ENCODE measurements at places on chromosomes 16 and 17. TPM values are rescaled to one million over a fixed set of nuclear protein-coding genes. Genes with fewer than 3 reads are reported as not detected.

Gene KRTAP4-9
- total RNA-seq = not detected

Gene FOXC2
- total RNA-seq = 54.5 TPM

Gene OTOP2
- not detected for total RNA-seq

Gene CTRB2
- total RNA-seq = 12.5 TPM

Gene TERB1
- not detected for total RNA-seq

Gene PLEKHG4
- total RNA-seq = 15.6 TPM

Gene ACAP1
- total RNA-seq = 9.9 TPM

Gene PYCARD
- 19.2 TPM for total RNA-seq

Gene HSPB9
- not detected for total RNA-seq

Gene ATP2A3
- total RNA-seq = 37.2 TPM

Gene ACSM5
- total RNA-seq = 11.0 TPM

Gene FADS6
- total RNA-seq = not detected

Gene STH
- not detected for total RNA-seq

Gene CCL16
- not detected for total RNA-seq

Gene CTRB1
- 4.9 TPM for total RNA-seq

Gene HBA2
- 47.9 TPM for total RNA-seq

Gene CACNA1G
- total RNA-seq = 0.27 TPM

Gene PIK3R6
- total RNA-seq = 3.5 TPM

Gene ASPSCR1
- total RNA-seq = 20.6 TPM

Gene ZBTB4
- 72.3 TPM for total RNA-seq

Gene MMP25
- 4.2 TPM for total RNA-seq

Gene GOSR2
- total RNA-seq = 94.8 TPM

Gene USP43
- not detected for total RNA-seq

Gene DOK4
- 43.2 TPM for total RNA-seq

Gene USP36
- 40.3 TPM for total RNA-seq

Gene NPIPB9
- 3.0 TPM for total RNA-seq

Gene MT4
- total RNA-seq = not detected

Gene NPTX1
- 0.68 TPM for total RNA-seq

Gene DHRS11
- total RNA-seq = 17.3 TPM

Gene OR3A2
- total RNA-seq = 0.49 TPM

Gene KIF2B
- not detected for total RNA-seq

Gene CLEC18A
- 21.9 TPM for total RNA-seq

Gene CDH8
- 5.4 TPM for total RNA-seq

Gene DNAI2
- total RNA-seq = not detected
